ENCODE measurements at places on chromosomes 7 and 10. TPM values are rescaled to one million over a fixed set of nuclear protein-coding genes. Genes with fewer than 3 reads are reported as not detected.

GRCh38 chr7:27177795-27178320 is 3.7 kb upstream of the HOXA10 start:
- no peak for DNase-seq

DNA sequence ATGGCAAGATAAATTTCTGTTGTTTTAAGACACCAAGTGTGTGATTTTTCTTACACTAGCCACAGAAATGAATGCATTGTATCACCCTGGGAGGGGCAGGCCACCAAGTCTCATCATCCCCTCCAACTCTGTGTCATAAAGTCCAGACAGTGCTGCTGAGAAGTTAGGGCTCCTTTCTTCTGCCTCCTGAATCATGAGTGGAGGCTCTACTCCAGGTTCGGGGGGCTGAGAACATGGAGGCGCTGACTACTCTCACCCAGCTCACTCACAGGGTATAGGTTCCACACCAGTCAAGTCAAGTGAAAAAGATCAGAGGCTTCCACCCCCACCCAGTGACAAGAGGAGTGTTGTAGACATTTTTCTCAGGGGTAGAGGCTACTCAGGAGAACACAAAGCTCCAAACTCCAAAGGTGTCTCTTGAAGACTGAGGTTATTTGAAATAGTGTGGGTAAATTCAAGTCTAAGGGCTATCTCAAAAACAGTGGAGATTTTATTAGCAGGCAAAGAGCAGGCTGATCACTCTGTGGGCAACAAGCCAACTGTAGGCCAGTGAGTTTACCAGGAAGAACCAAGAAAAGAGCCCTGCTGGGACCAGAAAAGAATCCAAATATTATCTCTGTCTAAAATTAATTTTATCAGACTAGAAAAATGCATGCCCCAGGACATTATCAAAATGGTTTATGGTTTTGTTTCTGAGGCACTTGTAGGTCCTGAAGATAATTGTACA is 118.6 kb upstream of the RET start:
- no peak for DNase-seq

- no peak for DNase-seq
Observed at GRCh38 chr7:44805950-44806349, 9.5 kb downstream of the PPIA start.

- DNase-seq = no peak
Observed at GRCh38 chr7:39754326-39755120, 131.2 kb downstream of the RALA start.

Gene CALML3
- not detected for total RNA-seq

Gene GBX1
- total RNA-seq = not detected

Gene PPP1R17
- 0.09 TPM for total RNA-seq

All from neural progenitor cell (in vitro differentiated cells).